CD4-positive, CD25-positive, alpha-beta regulatory T cell (primary cell): ENCODE measurements at places on chromosomes 11 and 22. TPM values are rescaled to one million over a fixed set of nuclear protein-coding genes. Genes with fewer than 3 reads are reported as not detected.

GRCh38 chr11:13701506-13701905, 33.0 kb downstream of the FAR1 start:
- no peaks in the 10 kb centered on the region for H3K4me1 ChIP-seq
- no peak overlapping the region for H3K27ac ChIP-seq
- peaks cover 13% of the 10 kb centered on the region for H3K36me3 ChIP-seq
- H3K27me3 ChIP-seq = no peaks in the 10 kb centered on the region
- no peak overlapping the region for H3K4me3 ChIP-seq

The HSD17B12 gene
- total RNA-seq = 17.5 TPM

DNA sequence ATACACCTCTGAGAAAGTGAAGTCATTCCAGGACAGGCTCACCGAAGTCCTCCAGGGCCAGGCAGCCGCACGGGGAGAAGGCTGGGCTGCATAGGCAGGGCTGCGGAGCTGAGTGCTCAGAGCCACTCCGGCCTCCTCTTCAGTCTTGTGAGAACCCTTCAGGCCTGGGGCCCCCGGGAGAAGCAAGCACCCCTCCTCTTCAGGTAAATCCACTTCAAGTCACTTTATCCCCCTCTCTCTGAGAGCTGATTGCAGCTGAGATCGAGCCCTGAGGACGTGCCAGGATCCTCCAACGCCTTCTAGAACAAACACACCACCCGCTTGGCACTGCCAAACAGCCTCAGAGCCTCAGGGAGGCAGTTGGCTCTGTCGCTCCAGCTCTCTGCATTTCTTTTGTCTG, 1526.3 kb downstream of the BRD1 start:
- no peak overlapping the region for H3K4me3 ChIP-seq
- no peaks in the 10 kb centered on the region for H3K27me3 ChIP-seq
- no peak for DNase-seq
- no peaks in the 10 kb centered on the region for H3K4me1 ChIP-seq
- H3K36me3 ChIP-seq = no peaks in the 10 kb centered on the region

DNA sequence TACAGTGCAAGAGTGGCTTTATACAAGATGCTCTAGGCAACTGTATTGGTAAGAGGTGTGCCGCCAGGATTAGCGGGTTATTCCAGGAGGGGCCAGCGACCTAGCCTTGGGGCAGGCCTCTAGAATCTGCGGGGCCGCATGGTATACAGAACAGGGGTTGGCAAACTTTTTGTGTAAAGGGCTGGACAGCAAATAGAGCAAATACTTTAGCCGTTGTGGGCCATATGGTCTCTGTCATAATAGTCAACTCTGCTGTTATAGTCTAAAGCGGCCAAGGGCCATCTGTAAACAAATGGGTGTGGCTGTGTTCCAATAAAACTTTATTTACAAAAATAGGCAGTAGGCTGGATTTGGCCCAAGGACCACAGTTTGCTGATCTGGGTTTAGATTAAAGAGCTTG, 32.6 kb downstream of the FBLN1 start:
- no peak overlapping the region for H3K4me3 ChIP-seq
- H3K36me3 ChIP-seq = no peaks in the 10 kb centered on the region
- no peak for DNase-seq
- H3K27ac ChIP-seq = no peak overlapping the region

The PHOX2A gene
- total RNA-seq = not detected

The DNAJB7 gene
- total RNA-seq = not detected

GRCh38 chr11:75562836-75563484, 907 bp downstream of the SERPINH1 start:
- peak overlapping the region; percentile 69 for H3K27ac ChIP-seq
- H3K36me3 ChIP-seq = no peaks in the 10 kb centered on the region
- peaks cover 22% of the 10 kb centered on the region for H3K4me1 ChIP-seq
- H3K4me3 ChIP-seq = peak overlapping the region; percentile 80
- no peak for DNase-seq
